Activated CD8-positive, alpha-beta T cell treated with anti-CD3 and anti-CD28 coated beads for 36 hours (primary cell): ENCODE measurements at places on chromosomes 2 and 18. TPM values are rescaled to one million over a fixed set of nuclear protein-coding genes. Genes with fewer than 3 reads are reported as not detected.
A peak's percentile ranks its signal among the peaks of the same experiment; 100 is the strongest.

GRCh38 chr2:124318913-124319312, 293.8 kb downstream of the CNTNAP5 start:
- H3K4me3 ChIP-seq: no peak overlapping the region
- H3K27ac ChIP-seq: no peak overlapping the region
- no peaks in the 10 kb centered on the region for H3K36me3 ChIP-seq
- no peaks in the 10 kb centered on the region for H3K4me1 ChIP-seq
- no peaks in the 10 kb centered on the region for H3K27me3 ChIP-seq

GRCh38 chr18:75130591-75131328, 78.2 kb downstream of the PTGR3 start:
- H3K27me3 ChIP-seq: peaks cover 5% of the 10 kb centered on the region
- no peak for DNase-seq
- no peak overlapping the region for H3K27ac ChIP-seq
- no peaks in the 10 kb centered on the region for H3K36me3 ChIP-seq
- H3K4me3 ChIP-seq: no peak overlapping the region

DNA sequence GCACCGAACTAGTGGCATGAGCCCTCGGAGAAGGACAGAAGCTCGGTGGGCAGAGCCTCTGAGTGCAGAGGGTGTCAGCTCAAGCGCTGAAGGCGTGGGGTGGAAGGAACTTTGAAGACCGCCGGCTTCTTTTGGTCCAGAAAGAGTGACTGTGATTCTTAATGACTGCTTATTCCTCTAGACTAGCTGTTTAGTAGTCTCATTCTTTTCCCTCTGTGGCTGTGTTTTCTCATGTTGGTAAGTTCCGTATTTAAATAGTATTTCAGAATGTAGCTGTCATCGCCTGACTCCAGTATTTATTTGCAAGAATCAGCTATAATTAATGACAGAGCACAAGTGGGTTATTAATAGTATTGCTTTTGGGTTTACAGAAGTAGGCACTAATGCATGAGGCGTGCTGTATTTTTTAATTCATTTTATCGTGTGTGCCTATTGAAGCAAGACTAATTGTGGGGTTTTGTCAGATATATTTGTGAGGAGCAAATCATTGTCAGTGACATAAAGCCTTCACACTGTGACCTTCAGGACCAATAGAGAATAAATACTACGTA, 80.8 kb upstream of the NFATC1 start:
- peaks cover 60% of the 10 kb centered on the region for H3K36me3 ChIP-seq
- H3K27ac ChIP-seq: no peak overlapping the region
- H3K4me1 ChIP-seq: peaks cover 21% of the 10 kb centered on the region
- DNase-seq: no peak
- H3K4me3 ChIP-seq: no peak overlapping the region
- no peaks in the 10 kb centered on the region for H3K27me3 ChIP-seq

DNA sequence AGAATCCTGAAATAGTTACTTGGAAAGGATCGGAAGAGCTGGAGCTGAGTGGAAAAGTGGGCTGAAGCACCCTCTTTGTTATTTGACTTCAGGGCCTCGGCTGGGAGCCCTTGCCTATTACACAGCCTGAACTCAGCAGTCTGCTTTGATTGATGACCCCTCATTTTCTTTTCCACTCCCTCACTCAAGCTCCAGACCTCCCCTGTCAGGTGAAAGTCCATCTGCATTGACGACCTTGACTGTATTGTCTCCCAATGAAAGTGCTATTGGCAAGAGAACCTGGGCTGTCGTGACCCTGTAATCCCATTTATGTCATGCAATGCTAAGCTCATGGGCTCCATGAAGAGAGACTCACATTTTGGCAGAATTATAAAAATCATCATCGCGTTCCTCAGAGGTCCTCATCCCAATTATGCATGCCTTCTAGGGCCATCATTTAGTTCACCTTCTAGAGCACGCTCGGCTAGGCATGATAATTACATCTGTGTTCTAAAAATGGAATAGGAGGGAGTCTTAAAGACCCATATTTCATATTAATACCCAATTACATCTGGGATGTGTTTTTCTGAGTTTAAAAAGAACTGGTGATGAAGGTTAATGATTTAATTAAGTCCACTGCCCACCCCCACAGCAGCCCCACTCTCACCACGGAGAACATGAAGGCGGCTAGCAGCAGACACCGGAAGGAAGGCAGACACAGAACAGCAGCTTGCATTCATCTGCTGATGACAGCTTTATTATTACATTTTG, 472.5 kb downstream of the PID1 start:
- no peaks in the 10 kb centered on the region for H3K4me1 ChIP-seq
- H3K36me3 ChIP-seq: no peaks in the 10 kb centered on the region
- DNase-seq: no peak
- no peak overlapping the region for H3K27ac ChIP-seq
- H3K4me3 ChIP-seq: no peak overlapping the region

The CRYGD gene
- not detected for total RNA-seq

GRCh38 chr2:10709290-10709939, 12.0 kb upstream of the ATP6V1C2 start:
- peaks cover 11% of the 10 kb centered on the region for H3K27me3 ChIP-seq
- no peak for DNase-seq
- H3K4me1 ChIP-seq: peaks cover 6% of the 10 kb centered on the region
- no peak overlapping the region for H3K4me3 ChIP-seq
- no peak overlapping the region for H3K27ac ChIP-seq

DNA sequence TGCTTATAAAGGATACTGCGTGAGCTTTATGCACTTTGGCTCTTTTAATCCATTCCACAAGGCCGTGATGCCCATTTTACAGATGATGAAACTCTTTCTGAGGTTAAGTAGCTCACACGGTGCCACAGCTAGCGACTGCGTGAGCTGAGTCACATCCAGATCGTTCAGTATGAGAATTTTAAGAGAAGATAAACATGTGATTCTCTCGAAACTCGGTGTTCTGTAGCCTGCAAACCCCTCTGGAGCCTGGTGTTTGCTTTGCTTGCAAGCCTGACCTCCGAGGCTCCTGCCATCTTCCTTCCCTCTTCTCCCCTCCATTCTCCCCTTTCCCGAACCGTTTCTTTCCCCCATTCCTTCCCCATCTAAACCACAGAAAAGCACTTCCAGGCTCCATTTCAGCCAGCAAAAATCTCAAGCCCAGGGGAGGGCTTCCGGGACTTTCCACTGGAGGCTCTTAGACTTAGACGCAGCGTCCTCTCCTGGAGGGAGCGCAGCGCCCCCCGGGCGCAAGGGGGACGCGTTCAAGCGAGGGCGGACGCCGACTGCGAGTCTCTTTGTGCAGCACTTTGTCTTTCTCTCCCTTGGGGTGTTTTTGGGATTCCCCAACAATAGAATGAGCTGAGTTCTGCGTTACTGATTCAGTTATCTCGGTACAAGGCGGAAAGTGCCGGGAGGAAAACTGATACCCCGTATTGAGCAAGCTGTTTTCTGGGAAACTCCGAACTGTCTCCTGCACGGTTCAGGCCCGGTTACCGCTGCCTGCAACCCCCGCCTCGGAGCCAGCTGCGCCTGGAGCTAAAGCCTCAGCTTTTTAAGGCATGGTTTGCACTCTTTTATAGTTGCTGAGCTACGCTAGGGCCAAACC, 38.0 kb downstream of the CYP1B1 start:
- H3K27ac ChIP-seq: peak overlapping the region; percentile 65
- H3K4me1 ChIP-seq: peaks cover 13% of the 10 kb centered on the region
- peaks cover 46% of the 10 kb centered on the region for H3K27me3 ChIP-seq
- H3K36me3 ChIP-seq: no peaks in the 10 kb centered on the region

- no peak overlapping the region for H3K4me3 ChIP-seq
- H3K36me3 ChIP-seq: peaks cover 46% of the 10 kb centered on the region
- no peaks in the 10 kb centered on the region for H3K27me3 ChIP-seq
These were observed 11.4 kb downstream of the HK2 start for GRCh38 chr2:74845217-74845751.

- H3K27ac ChIP-seq: no peak overlapping the region
- no peaks in the 10 kb centered on the region for H3K36me3 ChIP-seq
- H3K27me3 ChIP-seq: no peaks in the 10 kb centered on the region
- no peak overlapping the region for H3K4me3 ChIP-seq
These were observed 36.6 kb downstream of the RBFA start for GRCh38 chr18:80070825-80071224.

- DNase-seq: no peak
- H3K27ac ChIP-seq: no peak overlapping the region
- H3K27me3 ChIP-seq: no peaks in the 10 kb centered on the region
- H3K4me3 ChIP-seq: no peak overlapping the region
These were observed 256.1 kb downstream of the XIRP2 start for GRCh38 chr2:167144179-167144898.

The FSHR gene
- not detected for total RNA-seq

DNA sequence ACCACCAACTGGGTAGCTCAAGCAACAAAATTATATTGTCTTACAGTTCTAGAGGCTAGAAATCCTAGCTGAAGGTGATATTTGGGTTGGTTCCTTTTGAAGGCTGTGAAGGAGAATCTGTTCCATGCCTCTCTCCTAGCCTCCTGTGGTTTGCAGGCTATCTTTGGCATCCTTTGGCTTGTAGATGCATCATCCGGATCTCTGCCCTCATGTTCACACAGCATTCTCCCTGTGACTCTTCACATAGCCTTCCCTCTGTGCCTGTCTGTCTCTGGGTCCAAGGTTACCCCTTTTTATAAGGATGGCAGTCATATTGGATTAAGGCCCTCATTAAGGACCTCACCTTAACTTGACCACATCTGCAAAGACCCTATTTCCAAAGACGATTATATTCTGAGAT, 78.6 kb upstream of the MAP3K20 start:
- H3K27me3 ChIP-seq: peaks cover 5% of the 10 kb centered on the region
- H3K27ac ChIP-seq: no peak overlapping the region
- no peaks in the 10 kb centered on the region for H3K36me3 ChIP-seq
- no peak overlapping the region for H3K4me3 ChIP-seq
- DNase-seq: no peak

DNA sequence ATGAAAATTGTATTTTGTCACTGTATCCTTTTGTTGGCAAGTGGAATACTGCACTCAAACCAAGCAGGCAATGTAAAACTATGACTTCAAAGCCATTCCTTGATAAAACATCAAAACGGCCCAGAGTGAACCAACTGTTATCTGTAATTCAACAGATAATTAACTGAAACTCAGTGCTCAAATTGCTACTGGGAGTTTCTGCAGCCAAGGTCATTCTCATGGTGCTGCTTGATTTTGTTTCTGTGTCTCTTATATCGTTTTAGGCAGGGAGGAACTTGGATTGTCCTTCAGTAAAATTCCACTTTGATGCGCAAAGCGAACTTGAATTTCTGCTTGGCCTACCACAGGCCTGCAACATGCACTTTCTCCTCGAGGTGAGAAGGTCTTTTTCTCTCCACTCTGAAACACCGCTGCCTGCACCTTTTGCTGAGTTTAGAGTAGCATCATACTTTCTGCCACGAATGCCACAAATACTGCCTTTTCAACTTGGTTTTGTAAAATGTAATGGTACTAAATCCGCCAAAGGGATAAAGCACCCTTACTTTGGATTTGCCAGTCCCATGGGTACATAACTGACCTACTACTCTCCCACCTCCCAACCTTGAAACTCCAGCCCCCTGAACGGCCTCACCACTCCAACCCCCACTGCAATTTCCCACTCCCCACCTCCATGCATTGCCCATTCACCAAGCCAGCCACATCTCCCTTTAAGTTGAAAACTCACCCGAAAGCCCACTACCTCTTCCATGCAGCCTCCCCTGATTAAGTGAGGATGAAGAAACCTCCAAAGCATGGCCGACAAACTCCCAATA, 204.7 kb downstream of the TGIF1 start:
- H3K27me3 ChIP-seq: no peaks in the 10 kb centered on the region
- no peak overlapping the region for H3K4me3 ChIP-seq
- H3K27ac ChIP-seq: no peak overlapping the region
- no peaks in the 10 kb centered on the region for H3K36me3 ChIP-seq
- DNase-seq: no peak
- H3K4me1 ChIP-seq: peaks cover 19% of the 10 kb centered on the region

GRCh38 chr2:98592565-98592964, 15.7 kb downstream of the COA5 start:
- no peak overlapping the region for H3K4me3 ChIP-seq
- peaks cover 10% of the 10 kb centered on the region for H3K4me1 ChIP-seq
- H3K36me3 ChIP-seq: peaks cover 53% of the 10 kb centered on the region
- no peak overlapping the region for H3K27ac ChIP-seq

DNA sequence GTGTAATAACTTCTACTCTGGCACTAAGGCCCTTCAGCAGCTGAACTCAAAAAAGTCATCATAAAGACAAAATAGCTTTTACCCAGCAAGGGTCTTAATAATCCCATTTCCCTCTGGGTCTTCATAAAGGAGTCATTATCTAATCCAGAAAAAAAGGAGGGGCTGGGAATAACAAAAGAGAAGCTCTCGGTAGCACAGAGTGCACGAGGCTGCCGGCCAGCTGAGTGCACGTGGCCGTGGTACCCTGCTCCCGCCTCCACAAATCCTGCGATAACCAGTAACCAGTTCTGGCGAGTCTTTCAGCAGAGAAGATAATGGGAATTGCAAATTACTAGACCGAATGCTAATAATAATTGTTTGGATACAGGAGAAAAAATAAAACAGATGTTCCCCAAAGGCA, 7.5 kb downstream of the NRP2 start:
- H3K27me3 ChIP-seq: peaks cover 49% of the 10 kb centered on the region
- DNase-seq: no peak
- no peak overlapping the region for H3K27ac ChIP-seq
- no peaks in the 10 kb centered on the region for H3K36me3 ChIP-seq
- H3K4me3 ChIP-seq: no peak overlapping the region

GRCh38 chr2:9083287-9083686, 79.8 kb upstream of the MBOAT2 start:
- H3K4me3 ChIP-seq: no peak overlapping the region
- no peaks in the 10 kb centered on the region for H3K4me1 ChIP-seq
- H3K27me3 ChIP-seq: no peaks in the 10 kb centered on the region
- no peak overlapping the region for H3K27ac ChIP-seq
- DNase-seq: no peak
- no peaks in the 10 kb centered on the region for H3K36me3 ChIP-seq

- H3K4me1 ChIP-seq: no peaks in the 10 kb centered on the region
- no peaks in the 10 kb centered on the region for H3K36me3 ChIP-seq
- H3K27ac ChIP-seq: no peak overlapping the region
- no peak overlapping the region for H3K4me3 ChIP-seq
- H3K27me3 ChIP-seq: no peaks in the 10 kb centered on the region
- no peak for DNase-seq
These were observed 722.4 kb downstream of the NRXN1 start for GRCh38 chr2:50309503-50309902.

The TGOLN2 gene
- 64.0 TPM for total RNA-seq

GRCh38 chr2:62947403-62947802, 103.2 kb upstream of the OTX1 start:
- H3K36me3 ChIP-seq: peaks cover 4% of the 10 kb centered on the region
- H3K4me1 ChIP-seq: no peaks in the 10 kb centered on the region
- no peak overlapping the region for H3K27ac ChIP-seq

GRCh38 chr18:24982831-24983230, 369.1 kb downstream of the ZNF521 start:
- peaks cover 3% of the 10 kb centered on the region for H3K27me3 ChIP-seq
- H3K27ac ChIP-seq: no peak overlapping the region
- DNase-seq: no peak
- H3K4me1 ChIP-seq: no peaks in the 10 kb centered on the region
- no peaks in the 10 kb centered on the region for H3K36me3 ChIP-seq

The CFAP65 gene
- not detected for total RNA-seq
